Activated CD8-positive, alpha-beta memory T cell treated with anti-CD3 and anti-CD28 coated beads for 4 hours (primary cell): ENCODE measurements at places on chromosomes 1 and 21.

DNA sequence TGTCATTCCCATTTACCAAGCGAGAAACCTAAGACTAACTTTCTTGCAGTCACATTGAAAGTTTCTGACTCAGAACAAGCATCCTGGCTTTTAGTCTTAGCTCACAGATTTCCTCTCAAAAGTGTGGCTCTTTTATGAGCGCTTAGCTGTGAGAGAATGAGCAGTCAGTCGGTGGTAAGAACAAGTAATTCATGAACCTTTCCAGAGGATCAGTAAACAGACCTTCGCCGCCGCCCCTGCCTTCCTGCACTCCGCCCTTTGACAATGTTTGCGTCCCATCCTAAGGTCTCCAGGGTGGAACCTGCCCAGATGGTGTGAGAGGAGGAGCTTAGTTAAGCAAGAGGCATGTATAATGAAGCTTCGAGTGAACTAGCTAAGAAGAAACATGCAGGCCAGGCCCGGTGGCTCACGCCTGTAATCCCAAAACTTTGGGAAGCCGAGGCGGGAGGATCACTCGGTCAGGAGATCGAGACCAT is 142.4 kb downstream of the GLUL start:
- DNase-seq, result no peak

DNA sequence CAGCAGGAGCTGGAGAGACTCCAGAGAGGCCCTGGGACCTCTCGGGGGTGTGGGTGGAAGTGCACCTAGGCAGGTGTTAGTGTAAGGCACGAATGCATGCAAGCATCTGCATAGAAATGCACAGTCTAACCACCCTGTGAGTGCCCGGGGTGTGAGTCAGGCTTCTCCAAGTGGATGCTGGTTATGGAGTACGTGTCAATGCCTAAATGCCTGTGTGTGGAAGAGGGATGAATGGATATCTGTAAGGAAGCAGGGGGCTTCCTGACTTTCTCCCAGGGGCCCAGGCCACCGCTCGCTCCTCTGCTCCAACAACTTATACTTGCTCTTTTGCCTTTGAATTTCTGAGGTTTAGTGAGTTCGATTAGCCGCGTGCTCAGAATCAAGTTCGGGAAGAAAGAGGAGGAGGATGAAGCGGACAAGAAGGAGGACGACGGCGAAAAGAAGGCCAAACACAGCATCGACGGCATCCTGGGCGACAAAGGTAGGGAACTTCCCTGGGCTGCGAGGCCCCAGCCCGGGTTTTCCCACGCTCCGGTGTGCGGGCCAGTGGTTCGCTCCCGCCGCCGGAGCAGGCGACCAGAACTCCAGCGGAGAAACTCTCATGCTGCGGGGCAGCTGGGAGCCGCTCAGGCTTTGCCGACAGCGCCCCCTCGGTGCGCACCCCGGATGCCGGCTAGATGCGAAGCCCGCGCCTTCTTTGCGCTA is 5.4 kb downstream of the PAX7 start:
- DNase-seq, result no peak

- DNase-seq, result no peak
These were observed 70.8 kb downstream of the UBE2T start for GRCh38 chr1:202270871-202271326.

GRCh38 chr21:25974964-25975363 is 195.6 kb downstream of the APP start:
- DNase-seq, result no peak

- no peak for DNase-seq
These were observed 8.1 kb downstream of the PRDM16 start for GRCh38 chr1:3077081-3077480.

DNA sequence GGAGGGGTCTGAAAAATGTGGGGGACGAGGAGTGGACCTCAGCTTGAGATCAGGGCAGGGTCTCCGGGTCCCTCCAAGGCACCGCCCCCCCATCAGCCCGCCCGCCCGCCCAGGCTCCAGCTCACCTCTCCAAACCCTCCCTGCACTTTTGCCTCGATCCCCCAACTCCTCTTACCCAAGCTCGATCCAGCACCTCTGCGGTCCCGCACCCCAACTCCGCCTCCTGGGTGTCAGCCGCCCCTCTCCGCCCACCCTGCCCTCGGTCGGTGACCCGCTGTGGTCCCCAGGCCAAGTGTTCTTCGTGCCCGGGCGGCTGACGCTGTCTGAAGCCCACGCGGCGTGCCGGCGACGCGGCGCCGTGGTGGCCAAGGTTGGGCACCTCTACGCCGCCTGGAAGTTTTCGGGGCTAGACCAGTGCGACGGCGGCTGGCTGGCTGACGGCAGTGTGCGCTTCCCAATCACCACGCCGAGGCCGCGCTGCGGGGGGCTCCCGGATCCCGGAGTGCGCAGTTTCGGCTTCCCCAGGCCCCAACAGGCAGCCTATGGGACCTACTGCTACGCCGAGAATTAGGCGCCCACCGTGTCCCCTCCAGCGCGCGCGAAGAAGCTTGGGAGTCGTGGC is 5.7 kb downstream of the HAPLN2 start:
- no peak for DNase-seq

DNA sequence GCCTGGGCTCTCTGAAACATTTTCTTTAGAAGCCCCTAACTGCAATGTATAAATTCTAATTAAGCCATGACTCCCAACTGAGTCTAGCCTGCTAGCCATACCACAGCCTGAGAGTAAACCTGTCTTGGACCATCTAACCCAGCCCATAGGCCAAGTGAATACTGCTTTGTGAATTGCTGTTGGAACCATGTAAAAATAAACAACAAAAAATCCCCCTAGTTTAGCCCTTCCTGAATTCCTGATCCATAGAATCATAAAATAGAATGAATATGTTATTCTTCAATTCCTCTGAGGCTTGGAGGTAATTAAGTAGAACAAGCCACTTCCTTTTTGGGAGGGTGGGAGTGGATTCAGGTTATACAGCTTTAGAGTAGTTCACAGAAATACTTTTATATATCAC is 1496.4 kb downstream of the MRPL39 start:
- no peak for DNase-seq

- DNase-seq, result no peak
These were observed 443.5 kb upstream of the B3GALT2 start for GRCh38 chr1:193629875-193630274.

- no peak for DNase-seq
These were observed 54.3 kb upstream of the SDC3 start for GRCh38 chr1:30962609-30963508.

- no peak for DNase-seq
These were observed 7.6 kb downstream of the DENND2D start for GRCh38 chr1:111192658-111193519.

DNA sequence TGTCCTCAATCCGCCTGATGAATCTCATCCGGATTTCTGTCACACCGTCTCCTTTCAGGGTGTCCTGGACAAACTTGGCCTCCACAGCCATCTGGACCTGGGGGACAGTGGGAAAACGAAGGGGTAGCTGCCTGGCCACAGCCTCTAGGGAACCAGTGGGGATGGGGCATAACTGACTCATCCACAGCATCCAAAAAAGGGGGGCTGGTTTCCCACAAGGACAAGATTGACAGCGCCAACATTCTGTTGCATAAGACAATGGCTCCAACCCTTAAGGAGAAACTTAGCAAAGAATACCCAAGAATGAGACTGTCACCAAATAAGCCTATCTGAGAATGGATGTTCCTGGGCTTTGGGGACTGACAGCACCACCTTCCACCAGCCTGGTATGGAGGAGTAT is 12.1 kb downstream of the TRAPPC3 start:
- no peak for DNase-seq

DNA sequence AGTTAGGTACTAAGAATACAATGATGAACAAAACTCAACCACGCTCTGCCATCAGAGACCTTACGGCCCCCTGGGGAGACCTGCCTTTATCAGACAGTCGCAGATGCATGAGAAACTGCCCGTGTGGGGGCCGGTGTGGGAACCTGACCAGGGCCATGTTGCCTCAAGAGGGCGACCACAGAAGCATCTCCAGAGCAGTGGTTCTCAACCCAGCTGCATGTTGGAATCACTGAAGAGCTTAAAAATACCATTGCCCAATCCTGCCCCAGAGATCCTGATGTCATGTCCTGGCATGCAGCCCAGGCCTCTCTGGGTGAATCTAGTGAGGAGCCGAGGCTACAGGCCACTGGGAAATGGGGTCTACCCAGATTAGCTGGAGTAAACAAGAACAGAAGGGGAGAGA is 108.7 kb downstream of the PRDM2 start:
- no peak for DNase-seq

DNA sequence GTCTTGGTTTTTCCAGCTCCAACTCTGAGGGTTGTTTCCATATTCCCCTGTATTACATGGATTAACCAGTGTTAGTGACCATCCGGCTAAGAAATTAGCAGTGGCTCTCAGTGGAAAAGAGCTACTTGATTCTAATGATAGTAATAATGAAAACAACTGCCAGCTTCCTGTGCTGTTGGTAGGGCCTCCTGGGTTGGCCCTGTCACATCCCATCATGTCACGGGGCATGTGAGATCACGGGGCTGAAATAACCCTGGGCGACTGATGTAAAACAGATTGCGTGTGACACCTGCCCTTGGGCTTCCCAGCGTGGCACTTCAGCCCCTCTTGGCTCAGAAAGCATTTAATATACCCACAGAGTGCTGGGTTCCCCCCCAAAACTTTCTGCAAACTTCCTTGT is 149.0 kb downstream of the ROR1 start:
- DNase-seq, result no peak

DNA sequence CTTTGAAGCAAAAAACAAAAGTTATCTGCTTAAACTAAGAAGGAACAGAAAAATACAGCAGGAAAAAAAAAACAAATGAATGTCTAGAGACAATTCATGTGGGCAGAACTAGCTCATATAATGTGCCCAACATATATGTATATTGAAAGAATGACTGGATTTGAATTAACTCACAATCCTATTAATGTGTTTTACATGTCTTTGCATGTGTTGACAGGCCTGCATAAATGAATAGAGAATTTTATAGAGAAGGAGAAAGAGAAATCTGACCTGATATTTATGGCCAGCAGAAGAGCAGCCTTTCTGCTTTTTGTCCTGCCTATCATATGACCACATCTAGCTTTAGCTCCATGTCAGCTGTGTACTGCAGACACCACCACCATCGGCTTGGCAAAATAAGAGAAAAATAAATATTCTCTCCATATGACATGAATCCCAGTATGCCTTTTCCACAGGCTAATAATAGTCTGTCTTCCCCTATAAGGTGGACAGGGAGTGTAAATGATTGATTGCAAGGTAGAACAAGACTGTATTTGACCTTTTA is 171.5 kb upstream of the PALMD start:
- DNase-seq, result no peak

- no peak for DNase-seq
These were observed 1157.2 kb downstream of the MRPL39 start for GRCh38 chr21:24450119-24450518.

GRCh38 chr1:32010246-32010645 is 3.4 kb upstream of the KHDRBS1 start:
- no peak for DNase-seq

- DNase-seq, result no peak
These were observed 874.8 kb downstream of the KCNT2 start for GRCh38 chr1:195733408-195733807.

GRCh38 chr1:159908031-159908940 is 8.3 kb upstream of the CFAP45 start:
- DNase-seq, result no peak
